MM.1S (cell line): ENCODE measurements at places on chromosomes 4 and X.
A peak's percentile ranks its signal among the peaks of the same experiment; 100 is the strongest.

GRCh38 chrX:43559644-43560043 lies 96.5 kb upstream of the MAOA start:
- peak; percentile 31 for DNase-seq

DNA sequence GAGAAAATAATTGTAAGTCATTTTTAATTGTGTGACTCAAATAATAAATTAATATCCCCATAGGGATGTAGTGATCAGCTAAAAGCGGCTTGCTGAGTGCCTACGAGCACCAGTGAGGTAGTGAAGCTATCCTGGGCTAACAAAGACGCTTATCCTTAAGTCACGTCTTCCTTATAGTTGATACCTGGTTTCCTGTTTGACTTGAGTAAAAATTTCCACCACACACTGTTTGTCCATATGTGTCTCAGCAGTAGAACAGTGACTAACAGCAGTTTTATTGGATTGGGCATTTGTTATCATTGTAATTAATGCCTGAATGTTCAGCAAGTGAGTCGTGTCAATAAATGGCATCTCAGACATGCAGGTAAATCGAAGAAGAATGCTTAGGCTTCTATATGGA lies 241.1 kb downstream of the GRXCR1 start:
- no peak for DNase-seq

DNA sequence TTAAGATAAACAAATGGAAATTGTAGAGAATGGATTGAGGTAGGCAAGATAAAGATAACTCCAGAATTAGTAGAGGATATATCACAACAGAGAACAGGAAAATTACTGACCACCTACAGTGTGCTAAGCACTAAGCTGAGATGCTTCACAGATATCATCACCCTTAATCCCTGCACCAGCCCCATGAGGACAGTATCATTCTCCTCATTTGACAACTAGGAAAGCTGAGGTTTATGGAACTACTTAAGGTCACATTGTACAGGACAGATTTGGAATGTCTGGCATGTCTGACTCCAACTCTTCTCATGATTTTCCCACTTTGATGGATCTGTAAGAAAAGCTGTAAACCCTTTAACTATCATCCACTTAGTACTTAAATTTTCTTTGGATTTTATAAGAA lies 95.5 kb downstream of the CASK start:
- DNase-seq, result no peak

DNA sequence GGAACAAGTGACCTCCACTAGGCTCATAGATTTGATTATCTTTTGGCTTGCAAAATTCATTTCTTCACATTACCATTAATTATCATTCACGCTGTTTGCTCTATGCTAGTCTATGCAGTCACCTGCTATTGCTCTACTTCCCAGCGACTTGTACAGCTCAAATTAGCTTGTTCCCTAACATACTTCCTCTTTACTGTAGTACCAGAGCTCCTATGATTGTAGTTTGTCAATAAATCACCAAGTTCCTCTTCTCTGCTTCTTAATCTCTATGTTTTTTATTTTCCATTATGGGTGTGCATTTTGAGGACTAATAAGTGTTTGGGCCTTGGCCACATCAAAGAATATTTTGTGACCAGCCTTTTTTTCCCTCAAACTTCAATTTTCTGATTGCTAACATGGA lies 6.2 kb upstream of the GSPT2 start:
- DNase-seq, result no peak

DNA sequence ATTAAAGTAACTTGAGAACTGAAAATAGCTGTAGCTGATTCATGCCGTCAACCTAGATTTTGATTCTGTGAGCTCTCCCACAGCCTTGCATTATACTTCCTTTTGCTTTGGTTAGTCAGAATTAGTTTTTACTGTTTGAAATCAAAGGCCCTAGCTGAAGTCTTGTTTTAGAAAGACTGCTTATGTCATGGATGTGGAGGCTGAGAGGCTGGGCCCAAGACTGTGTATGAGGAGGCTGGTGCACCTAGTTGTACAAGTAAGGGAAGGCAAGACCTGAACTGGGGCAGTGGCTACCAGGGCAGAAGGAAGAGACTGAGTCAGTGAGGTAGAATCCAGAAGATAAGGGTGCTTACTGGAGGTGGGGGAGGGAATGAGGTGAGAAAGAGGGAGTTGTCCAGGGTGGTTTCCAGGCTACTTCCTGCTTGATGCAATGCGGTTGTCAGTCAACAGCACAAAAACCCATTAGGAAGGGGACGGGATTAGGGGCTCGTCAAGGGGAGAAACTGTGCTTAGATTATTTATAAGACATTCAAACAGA lies 76.2 kb upstream of the PAGE3 start:
- DNase-seq, result no peak
